Activated CD4-positive, CD25-positive, alpha-beta regulatory T cell treated with anti-CD3 and anti-CD28 coated beads, Interleukin-2, amount 50 U/mL, for 16 hours (primary cell): ENCODE measurements at places on chromosomes 2 and 18.

DNA sequence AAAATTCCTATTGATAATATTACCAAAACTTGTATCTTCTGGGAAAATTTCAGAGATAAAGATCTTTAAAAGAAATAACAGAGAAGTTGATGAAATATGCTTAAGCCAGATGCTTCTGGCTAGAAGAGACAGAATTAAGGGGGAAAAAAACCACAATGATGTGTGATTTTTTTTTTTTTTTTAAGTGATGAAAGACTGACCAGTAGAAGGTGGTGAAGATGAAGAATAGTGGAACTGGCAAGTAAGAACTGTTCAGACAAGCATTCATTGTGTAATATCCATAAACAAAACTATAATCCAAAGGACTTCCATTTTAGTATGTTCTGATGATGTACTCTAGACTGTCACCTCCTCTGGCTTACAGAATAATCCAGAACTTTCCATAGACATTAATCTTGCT, 89.8 kb downstream of the INO80D start:
- no peak for DNase-seq

DNA sequence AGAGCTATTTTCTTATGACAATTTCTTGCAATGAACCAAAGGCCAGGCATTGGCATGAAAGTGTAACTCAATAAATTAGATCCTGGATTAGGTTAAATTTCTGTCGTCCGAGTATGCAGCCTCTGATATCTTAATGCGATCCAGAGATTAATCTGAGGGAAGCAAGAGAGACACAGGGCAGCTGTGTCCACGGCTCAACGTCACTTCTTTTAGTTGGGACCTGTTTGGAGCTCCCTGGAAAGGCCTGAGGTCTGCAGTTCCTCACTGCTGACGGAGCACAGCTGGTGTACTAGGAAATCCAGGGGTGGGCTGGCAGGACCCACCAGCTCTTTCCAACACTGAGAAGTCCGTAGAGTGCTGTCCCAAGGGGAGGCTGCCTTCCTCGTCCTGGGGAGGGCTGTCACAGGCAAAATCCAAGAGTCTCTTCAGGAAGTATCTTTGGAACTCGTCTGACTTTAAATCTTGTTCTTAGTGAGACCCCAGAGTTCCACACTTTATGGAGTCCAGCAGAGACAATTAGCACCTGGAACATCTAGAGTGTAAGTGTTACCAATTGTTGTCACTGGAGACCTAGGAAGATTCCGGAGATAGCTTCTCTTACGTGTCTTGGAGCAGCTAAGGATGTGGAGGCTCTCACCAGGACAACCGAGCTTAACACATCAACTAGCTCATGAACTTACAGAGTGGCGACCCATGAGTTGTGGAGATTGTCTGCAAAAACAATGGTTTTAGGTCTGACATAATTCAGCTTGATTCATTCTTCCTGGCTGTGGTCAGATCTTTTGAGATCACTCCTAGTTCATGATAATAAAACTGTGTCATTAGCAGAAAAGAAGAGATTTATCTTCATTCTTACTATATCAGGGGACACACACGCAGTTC, 173.7 kb downstream of the ACKR3 start:
- no peak for DNase-seq

DNA sequence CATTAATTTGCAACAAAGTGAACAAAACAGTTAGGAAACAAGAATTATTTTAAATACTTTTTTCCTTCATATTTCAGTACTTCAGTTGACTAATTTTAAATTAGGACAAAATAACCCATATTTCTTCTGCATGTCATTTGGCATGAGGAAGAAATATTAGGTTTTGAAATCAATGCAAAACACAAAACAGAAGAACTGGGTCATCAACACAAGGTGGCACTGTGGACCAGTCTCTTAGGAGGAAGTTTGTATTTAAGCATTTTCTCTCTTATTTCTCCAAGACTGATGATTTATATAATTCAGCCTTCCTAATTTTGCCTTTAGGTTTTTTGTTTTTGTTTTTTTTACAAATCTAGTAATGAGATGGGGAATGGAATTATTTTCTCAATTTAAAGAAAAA, 352.8 kb upstream of the KCNH7 start:
- DNase-seq = no peak

- no peak for DNase-seq
Observed at GRCh38 chr2:177325554-177325953, 61.0 kb upstream of the NFE2L2 start.

GRCh38 chr2:205778356-205778755, 96.1 kb downstream of the NRP2 start:
- no peak for DNase-seq
